Left renal cortex interstitium (tissue), 4 donors: ENCODE measurements at places on chromosomes 4 and X.

DNA sequence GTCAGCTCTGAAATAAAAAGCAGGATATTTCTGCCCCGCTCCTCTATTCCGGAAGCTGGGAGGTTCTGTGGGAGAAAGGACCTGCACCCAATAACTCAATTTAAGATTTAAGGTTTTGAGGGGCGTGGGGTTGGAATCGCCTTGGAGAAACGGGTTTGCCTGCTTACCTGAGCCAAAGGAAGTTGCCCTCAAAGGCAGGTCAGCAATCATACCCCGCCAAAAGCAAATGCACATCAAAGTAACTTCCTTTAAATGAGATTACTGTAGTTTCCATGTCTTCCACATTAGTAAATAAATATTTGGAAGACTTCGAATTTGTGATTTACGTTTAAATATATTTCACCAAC is 978 bp upstream of the HS3ST1 start:
- DNase-seq, result no peak

- DNase-seq, result no peak
Measured at GRCh38 chr4:157983300-157983699, 189.5 kb downstream of the GASK1B start.

- no peak for DNase-seq
Measured at GRCh38 chrX:42027367-42028000, 104.1 kb upstream of the CASK start.

GRCh38 chr4:22487328-22487727 is 28.5 kb downstream of the ADGRA3 start:
- no peak for DNase-seq

DNA sequence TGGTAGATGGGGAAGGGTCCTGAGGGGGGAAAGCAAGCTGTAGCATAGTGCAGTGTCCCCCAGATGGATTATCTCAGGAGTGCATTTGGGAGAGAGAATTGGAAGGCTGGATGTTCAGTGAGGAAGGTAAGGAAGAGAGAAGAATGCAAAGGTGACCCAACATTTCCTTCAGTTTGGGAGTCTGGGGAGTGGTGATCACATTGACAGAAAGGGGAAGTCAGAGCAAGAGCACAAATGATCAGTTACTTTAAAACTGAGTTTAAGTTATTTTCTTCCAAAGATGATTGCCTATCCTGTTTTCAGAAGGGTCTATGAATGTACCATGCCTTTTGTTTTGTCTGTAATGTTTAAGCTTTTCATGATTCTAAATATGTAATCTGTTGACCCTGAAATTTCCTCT is 47.6 kb downstream of the ARHGAP10 start:
- no peak for DNase-seq

- no peak for DNase-seq
Measured at GRCh38 chr4:176775338-176775737, 17.4 kb downstream of the VEGFC start.

GRCh38 chr4:77713884-77714283 is 105.3 kb downstream of the CNOT6L start:
- DNase-seq, result no peak

- DNase-seq, result no peak
Measured at GRCh38 chr4:174023641-174024040, 259.8 kb downstream of the FBXO8 start.
